Mesenchymal stem cell (in vitro differentiated cells and primary cell): ENCODE measurements at places on chromosomes 3 and 15.

GRCh38 chr3:149214702-149215101 is 6.9 kb downstream of the CP start:
- no peak for DNase-seq

DNA sequence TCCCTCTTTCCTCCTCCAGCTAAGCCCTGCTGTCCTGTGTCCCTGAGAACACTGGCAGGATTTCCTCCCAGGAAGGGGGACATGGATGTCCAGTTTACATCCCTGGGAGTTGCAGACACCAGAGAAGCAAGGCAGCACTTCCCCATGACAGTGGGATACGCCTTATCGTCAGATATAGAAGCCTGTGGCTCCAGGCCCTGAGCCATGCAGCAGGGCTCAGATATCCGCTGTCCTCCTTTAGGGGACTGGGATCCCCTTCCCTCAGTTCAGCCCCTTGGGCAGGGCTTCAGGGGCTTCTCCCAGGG is 16.4 kb downstream of the CORO2B start:
- no peak for DNase-seq

- no peak for DNase-seq
Measured at GRCh38 chr3:57011022-57011421, 49.4 kb upstream of the SPATA12 start.

GRCh38 chr3:160837394-160837980 is 81.5 kb downstream of the PPM1L start:
- peak; percentile 15 for DNase-seq

- DNase-seq = no peak
Measured at GRCh38 chr3:47314056-47314764, 31.5 kb downstream of the KLHL18 start.

DNA sequence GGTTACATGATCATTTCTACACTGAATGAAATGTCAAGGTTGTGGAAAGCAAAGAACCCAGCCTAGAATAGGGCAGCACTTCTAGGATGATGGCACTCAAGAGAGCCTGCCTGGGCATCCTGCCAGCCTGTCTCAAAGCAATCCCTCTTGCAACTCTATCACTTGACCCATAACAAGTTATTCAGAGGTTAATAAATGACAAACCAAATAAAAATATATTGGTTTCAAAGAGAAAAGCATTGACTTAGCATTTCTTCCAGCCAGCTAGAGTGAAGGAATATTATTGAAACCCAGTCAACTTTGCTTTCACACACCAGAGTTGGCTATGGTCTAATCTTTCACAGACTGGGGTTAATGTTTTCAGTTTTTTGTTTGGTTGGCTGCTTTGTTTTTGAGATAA is 214.6 kb upstream of the UBE2E2 start:
- no peak for DNase-seq

- no peak for DNase-seq
Measured at GRCh38 chr3:180808823-180809575, 103.5 kb upstream of the FXR1 start.

- peak; percentile 40 for DNase-seq
Measured at GRCh38 chr3:67357610-67358458, 296.6 kb downstream of the SUCLG2 start.

- no peak for DNase-seq
Measured at GRCh38 chr3:153215966-153216365, 53.9 kb downstream of the RAP2B start.

GRCh38 chr3:188200481-188200880 is 46.5 kb downstream of the LPP start:
- DNase-seq = no peak

- peak; percentile 58 for DNase-seq
Measured at GRCh38 chr3:24502690-24503089, 8.0 kb upstream of the THRB start.

DNA sequence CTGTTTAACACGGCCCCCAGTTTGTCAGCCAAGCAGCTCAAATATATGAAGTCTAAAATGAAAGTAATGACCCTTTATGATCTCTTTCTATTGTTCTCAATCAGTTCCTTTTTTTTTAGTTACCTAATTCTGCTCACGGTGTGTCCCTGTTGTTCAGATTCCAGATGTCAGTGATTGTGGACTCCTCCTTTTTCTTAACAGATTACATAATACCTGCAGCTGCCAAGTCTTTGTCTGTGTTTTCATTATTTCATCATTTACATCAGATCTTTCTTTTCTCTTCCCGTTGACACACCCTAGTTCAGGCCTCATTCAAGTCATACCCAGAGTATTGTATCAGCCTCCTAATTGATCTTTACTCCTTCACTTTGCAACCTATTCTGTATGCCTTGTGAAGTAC is 56.1 kb upstream of the SKIL start:
- DNase-seq = no peak

DNA sequence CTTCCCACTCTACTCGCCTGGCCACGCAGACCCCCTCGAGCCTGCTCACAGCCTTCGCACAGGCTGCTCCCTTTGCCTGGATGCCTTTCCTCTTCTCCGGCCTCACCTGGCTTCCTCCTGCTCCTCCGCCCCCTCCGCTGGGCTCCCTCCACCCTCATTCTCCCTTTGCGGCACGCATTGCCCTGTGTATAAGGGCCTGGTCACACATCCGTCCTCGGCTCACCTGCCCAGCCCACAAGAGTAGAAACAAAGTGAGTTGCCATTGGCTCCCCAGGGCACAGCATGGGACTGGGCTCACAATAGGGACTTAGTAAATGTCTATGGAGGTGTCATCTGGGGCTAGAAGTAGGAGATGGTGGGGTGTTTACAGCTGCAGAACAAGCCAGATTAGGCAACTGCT is 4.2 kb downstream of the PLXND1 start:
- no peak for DNase-seq

DNA sequence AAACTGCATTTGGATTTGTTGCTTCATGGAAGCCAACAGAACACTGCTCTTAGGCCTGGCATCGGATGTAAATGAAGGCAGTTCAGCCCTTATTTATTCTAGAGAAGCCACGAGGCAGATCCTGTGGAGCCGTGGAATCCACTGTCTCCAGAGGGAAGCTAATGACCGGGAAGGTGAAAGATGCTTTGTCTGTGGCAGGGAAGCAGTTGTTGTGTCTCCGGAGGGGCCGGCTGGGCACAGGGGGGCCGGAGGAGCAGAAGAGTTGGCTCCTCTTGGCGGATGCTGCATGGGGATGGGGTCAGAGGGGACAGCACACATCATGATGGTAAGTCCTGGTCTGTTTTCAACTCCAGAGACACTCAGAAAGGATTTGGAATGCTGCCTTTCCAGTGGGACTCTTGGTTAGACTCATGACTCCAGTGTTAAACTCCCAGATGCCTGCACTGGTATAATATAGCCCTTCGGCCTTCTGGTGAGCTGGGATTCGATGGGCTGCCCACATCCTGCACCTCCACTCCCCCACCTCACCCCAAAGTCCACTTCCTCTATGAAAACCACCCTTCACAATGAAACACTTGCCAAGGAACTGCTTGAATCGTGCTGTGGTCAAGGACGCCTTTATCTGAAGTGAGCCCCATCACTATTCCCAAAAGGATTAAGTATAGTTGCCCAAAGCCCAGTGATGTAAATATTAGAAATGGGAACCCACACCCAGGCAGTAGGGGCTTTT is 33.6 kb downstream of the TPM1 start:
- no peak for DNase-seq

DNA sequence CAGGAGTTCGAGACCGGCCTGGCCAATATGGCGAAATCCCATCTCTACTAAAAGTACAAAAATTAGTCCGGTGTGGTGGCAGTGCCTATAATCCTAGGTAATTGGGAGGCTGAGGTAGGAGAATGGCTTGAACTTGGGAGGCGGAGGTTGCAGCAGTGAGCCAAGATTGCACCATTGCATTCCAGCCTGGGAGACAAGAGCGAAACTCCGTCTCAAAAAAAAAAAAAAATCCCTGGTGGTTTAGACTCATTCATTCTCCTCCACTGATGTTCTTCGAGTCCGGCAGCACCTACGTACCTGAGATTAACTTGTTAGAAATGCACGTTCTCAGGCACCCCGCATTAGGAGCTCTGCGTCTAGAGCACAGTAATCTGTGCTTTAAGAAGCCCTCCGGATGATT is 3.7 kb downstream of the MCTP2 start:
- DNase-seq = no peak

GRCh38 chr15:98085003-98085639 is 124.6 kb downstream of the ARRDC4 start:
- DNase-seq = peak; percentile 56

- no peak for DNase-seq
Measured at GRCh38 chr3:172696357-172696756, 14.5 kb downstream of the NCEH1 start.

- no peak for DNase-seq
Measured at GRCh38 chr3:40845447-40845846, 320.7 kb downstream of the ZNF621 start.

GRCh38 chr3:127304121-127304744 is 16.4 kb upstream of the PRR20G start:
- no peak for DNase-seq

GRCh38 chr3:129341331-129342141 is 62.9 kb downstream of the HMCES start:
- DNase-seq = no peak

- peak; percentile 96 for DNase-seq
Measured at GRCh38 chr3:155070932-155071387, 9.2 kb upstream of the MME start.

- DNase-seq = no peak
Measured at GRCh38 chr3:186596568-186597287, 16.1 kb upstream of the AHSG start.
